Non-pigmented ciliary epithelial cell (primary cell): ENCODE measurements at places on chromosomes 11 and 22.
A peak's percentile ranks its signal among the peaks of the same experiment; 100 is the strongest.

DNA sequence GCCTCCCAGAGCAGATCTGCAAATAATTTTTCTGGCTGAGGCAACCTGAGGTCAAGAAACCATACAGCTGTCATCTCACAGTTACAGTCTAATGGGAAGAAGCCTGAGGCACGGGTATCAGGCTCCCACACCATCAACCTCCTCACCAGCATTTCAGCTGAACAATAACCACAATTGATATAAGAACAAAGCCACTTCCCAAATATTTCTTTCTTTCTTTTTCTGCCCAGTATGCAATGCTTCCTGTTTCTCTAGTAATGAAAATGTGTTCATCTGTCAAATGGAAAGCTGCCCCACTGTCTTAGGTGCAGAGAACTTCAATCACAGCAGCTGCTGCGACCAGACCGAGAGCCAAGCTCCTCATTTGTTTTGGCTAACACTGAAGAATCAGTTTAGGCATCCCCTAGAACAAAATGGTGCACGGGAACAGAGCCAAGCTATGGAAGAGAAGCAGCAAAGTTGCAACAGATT lies 108.4 kb downstream of the BLID start:
- DNase-seq, result no peak

DNA sequence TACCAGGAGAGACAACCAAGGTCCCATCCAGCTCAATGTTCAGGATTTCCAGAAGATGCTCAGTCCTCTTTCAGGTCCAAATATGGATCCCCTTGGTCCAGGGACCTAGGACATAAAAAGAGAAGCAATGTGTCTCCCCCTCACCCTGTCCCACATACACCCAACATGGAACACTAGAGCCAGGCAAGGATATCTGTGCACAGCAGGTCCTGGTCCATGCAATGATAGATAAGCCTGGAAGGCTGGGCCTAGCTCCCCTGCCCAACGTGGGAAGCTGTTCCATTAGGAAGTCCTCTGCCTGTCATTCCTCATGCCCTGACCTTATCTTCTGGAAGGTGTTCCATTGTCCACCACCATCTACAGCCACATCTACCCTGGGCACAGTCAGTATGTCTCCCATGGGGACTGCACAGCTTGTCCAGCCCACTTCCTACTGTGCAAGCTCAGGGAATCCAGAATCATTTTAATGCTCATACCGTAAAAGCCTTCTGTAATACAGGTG lies 1434.8 kb downstream of the TBC1D22A start:
- DNase-seq, result no peak

- peak; percentile 34 for DNase-seq
Measured at GRCh38 chr11:118845369-118845768, 38.3 kb upstream of the CXCR5 start.

DNA sequence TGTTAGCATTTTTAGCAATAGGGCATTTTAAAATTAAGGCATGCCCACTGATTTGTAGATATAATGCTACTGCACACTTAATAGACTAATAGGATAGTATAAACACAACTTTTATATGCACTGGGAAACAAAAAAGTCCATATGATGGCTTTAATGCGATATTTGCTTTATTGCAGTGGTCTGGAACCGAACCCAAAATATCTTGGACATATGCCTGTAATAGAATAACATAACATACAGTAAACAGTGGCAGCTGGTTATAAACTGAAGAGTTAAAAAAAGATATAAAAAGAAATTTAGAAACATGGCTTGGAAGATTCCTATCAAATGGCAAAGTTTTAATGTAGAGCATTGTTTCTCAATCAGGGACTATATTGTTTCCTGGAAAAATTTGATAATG lies 111.9 kb downstream of the KIF18A start:
- DNase-seq, result no peak

- DNase-seq, result no peak
Measured at GRCh38 chr22:22682807-22683667, 38.6 kb downstream of the GGTLC2 start.

DNA sequence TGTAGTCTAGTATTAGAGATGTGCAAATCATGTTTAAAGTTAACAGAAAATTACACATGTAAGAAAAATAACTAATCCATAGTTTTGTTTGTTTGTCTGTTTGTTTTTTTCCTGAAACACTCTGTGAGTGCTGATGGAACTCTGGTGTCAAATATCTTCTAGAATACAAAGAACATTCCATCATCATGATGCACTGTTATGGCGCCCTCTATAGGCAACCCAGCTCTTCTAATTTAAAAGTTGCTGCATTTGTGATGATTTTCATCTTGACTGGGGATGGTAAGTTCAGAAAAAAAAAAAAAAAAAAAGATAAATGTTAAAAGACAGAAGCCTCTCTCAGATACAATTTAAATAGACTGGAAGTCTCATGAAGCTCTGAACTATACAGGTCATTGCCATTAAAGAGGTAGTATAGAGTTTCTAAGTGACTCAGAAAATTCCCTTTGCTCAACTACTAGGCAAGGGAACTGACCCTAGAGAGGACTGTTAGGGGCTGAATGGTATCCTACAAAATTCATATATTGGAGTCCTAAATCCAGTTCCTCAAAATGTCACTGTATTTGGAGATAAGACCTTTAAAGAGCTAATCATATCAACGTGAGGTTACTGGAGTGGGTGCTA lies 597.2 kb upstream of the ANO3 start:
- DNase-seq, result peak; percentile 24
